Activated T-helper 2 cell treated with anti-CD3 and anti-CD28 coated beads, Interferon-gamma antibody, Interleukin-2, Interleukin-4, amounts not matched to agents 10 μg/mL and 5 μg/mL and 100 μg/mL, durations not matched to agents 14 hours and 24 hours and 36 hours (primary cell): ENCODE measurements at places on chromosomes 13 and 19. TPM values are rescaled to one million over a fixed set of nuclear protein-coding genes. Genes with fewer than 3 reads are reported as not detected.

DNA sequence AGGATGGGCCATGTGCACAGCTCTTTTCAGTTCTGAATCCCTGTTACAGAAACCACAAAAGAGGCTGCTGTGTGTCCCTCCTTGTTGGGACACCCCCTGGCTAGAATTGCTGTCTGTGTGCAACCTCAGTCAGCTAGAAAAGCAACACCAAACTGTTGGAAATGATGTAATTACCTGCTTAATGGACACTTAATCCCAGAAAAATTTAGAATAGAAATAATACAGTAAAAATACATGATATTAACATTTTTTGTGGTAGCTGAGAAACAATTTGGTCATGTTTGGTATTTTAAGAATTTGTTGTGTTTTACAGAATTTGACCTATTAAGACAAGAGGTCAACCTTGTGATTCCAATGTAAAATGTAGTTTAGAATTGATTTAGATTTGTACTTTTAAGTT is 46.8 kb downstream of the FAM124A start:
- no peak for DNase-seq

DNA sequence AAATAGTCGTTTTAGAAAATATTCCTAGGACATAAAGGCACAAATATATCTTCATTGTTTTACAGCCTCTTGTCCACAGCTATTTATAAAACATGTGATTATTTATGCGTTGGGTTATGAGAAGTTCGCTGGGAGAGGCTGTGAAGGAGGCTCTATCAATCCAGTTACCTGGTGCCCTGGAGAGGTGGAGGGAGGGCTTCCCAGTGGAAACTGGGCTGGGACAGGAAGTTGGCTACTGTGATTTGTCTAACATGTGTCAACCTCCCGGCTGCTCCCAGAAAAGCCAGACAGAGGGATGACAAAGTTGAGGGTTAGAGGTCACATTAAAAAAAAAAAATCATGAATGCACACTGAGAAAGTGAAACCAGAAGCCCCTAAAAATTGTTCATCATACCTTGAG is 346.5 kb downstream of the ZNF536 start:
- DNase-seq = no peak

DNA sequence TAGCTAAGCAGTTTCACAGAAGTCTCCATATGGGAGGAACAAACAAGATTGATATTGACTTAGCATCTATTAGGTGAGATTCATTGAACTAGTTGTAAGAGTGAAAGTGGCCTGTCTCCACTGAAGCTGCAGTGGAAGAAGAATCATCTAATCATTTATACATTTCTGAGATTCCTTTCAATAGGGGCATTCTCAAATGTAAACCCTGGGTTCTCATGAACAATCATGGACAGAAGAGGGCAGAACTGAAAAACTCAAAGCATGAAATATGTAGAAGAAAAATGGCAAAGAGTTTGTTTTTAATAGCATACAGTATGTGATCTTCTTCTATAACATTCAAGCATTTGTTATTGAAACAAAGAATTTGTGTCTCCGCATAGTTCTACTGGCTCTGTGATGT is 17.6 kb upstream of the POSTN start:
- no peak for DNase-seq

GRCh38 chr13:42272115-42272803 is at the start of gene AKAP11:
AKAP11 (plus strand) TSS chr13:42272152; CDS start chr13:42286349, 14,197 bp downstream.
- DNase-seq = peak; percentile 50

GRCh38 chr19:50300814-50301606 is 28.2 kb downstream of the KCNC3 start:
- no peak for DNase-seq

- no peak for DNase-seq
Observed at GRCh38 chr13:91145571-91146205, 201.8 kb upstream of the MIR17HG start.

- DNase-seq = no peak
Observed at GRCh38 chr19:28577233-28577632, 635.7 kb downstream of the UQCRFS1 start.

DNA sequence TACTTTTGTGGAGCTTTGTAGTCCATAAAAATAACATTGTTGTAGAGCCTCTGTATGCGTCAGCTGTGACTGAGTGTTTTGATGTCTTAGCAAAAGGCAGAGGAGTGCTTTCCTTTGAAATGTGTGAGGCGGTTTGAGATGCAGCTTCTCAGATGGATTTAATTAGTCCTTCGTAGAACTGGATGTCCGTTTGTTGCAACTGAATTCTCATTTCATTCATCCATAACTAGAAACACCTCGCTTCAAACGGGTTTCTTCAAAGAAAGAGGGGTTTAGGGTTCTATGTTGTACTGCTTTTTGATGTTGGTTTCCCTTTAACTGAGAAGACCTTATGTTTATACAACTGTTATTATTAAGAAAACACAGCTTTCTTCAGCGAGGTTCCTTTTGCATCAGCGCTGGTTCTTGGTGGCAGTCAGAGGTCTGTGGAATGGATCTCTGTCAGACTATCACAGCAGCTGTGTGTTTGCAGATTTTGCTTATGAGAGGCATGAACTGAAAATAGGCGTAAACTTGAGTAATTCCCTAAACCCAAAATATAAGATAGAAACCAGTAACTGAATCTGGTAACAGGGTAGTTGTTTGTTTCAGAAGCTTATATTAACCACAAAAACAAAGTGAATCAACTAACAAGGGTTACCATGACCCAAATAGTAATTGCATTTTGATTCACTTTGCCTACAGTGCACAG is 194.4 kb downstream of the GGACT start:
- peak; percentile 18 for DNase-seq

DNA sequence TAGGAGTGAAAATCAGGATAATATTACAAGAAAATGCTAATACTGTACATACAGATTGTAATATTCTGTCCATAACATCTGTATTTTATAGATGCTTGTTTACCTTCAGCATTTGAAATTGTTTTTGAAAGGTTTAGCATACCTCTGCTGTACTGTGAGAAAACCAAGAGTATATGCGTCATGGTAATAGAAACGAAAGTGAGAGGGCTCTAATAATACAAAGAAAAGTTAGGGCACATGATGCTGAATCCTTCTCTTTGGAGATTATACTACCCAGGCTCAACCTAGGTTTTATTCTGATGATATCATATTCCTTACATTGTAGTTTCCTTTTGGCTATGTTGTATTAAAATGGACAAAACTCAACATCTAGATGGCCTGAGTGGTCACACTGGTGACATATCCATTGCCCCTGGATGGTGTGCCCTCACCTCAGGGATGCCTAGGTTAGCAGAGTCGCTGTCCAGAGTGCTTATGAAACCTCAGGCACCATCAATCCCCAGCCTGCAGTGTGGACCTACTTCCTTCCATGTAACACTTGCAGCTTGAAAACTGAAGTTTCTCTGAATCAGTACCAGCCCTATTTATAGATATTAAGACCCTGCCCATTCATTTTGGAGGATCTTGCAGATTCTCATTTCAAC is 253.7 kb downstream of the KCTD12 start:
- no peak for DNase-seq

DNA sequence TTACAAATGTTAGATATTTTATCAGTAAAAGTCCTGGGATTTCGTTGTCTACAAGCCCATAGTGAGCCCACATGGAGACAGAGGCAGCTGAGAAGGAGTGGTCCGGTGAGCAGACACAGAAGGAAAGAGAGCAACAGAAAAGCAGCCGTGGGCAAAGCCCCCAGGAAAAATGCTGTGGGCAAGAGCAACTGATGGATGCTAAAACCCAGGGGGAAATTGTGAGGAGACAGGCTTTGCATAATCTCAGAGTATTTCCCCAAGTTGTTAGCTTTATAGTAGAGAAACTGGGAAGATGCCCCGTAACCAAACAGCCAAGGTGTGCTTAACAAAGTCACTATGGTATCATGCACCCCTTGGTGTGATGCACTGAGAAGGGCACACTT is 35.1 kb downstream of the GJA3 start:
- DNase-seq = no peak

GRCh38 chr19:40519352-40520322 is 52.8 kb downstream of the SPTBN4 start:
- no peak for DNase-seq

DNA sequence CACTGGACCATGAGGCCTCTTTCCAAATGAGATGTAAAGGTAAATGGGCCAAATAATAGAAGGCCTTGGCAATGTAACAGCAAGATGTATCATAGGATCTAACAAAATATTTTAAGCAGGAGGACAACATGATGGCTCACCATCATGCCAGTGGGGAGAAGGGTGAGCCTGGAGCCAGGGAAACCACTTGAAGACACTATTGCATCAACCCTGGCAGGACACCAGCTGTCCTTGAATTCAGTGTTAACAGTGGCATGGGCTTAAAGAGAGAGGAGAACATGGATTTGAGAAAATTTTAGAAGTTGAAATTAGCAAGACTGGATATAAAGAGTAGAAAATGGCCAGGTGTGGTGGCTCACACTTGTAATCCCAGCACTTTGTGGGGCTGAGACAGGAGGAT is 6.7 kb upstream of the RCBTB2 start:
- no peak for DNase-seq

- no peak for DNase-seq
Observed at GRCh38 chr13:33287142-33287882, 1.8 kb upstream of the STARD13 start.

DNA sequence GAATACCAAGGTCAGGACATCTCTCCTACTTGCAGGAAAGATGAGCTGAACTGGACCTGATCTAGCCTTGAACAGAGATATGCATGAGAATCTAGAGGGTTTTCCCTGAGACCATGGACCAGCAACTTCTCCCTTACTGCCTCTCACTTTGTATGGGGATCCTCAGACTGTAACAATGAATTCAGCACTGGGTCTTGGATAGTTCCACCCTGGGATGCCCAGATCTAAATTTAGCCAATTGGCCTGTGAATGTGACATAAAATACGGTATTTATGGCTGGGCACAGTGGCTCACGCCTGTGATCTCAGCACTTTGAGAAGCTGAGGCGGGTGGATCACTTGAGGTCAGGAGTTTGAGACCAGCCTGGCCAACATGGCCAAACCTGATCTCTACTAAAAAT is 15.3 kb upstream of the LILRA2 start:
- DNase-seq = no peak

DNA sequence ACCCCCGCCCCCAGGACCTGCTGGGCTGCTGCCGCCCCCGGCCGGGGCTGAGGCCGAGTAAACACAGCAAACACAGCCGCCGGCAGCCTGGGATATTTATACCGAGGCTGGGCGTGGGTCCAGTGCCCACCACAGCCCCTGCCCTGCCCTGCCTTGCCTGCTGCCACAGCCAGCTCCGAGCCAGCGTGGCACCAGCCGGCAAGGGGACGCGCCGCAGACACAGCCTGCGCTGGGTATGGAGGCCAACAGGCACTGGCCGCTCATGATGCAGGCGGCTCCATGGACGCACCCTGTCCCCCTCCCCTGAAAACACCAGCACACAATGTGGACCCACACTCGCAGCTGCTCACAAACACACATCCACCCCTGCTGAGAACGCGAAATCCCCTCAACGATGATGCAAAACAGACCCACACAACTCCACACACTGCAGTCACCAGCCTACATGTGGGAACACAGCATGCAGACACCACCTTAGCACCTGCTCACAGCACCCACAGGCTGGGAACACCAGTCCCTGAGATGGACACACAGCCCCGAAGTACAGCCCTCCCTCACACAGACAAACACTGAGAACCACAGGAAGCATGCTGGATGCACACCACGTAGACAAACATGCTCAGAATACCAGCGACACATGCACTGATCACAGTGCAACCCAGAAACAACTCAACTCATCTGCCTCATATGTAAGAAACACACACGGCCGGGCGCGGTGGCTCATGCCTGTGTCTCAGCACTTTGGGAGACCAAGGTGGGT is 16.2 kb downstream of the CCDC97 start:
- DNase-seq = no peak

GRCh38 chr19:11046605-11047354 is 42.5 kb upstream of the LDLR start:
- DNase-seq = no peak

DNA sequence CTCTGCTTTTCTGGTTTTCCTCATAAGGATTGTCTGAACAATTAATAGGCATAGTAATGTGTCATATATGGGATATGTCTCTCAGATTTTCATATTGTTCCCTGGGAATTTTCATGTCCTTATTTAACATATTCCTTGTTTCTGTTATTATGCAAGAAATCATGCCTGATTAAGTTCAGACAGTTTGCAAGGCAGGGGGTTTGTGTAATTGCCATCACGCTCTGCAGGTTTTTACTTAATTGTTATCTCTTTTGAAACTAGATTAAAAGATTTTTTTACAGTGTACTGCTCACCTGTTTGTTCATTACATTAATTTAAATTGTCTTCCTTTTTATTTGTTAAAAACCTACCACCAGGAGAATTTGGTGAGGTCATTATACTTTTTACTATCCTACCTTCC is 1253.2 kb upstream of the PRR20A start:
- no peak for DNase-seq

- no peak for DNase-seq
Observed at GRCh38 chr13:63351533-63351932, 1935.9 kb upstream of the PCDH20 start.

ZNF575 gene
- total RNA-seq = 1.7 and 2.1 TPM in 2 replicates

SHC2 gene
- total RNA-seq = not detected in 2 replicates

MEIS3 gene
- total RNA-seq = 0.16 TPM in 1 of 2 replicates, not detected in the other

RNF113B gene
- not detected in 2 replicates for total RNA-seq

AKAP11 gene
- total RNA-seq = 34.9 and 35.0 TPM in 2 replicates

ZNF446 gene
- total RNA-seq = 6.6 and 6.9 TPM in 2 replicates

KLK15 gene
- not detected in 2 replicates for total RNA-seq

FGF14 gene
- not detected in 2 replicates for total RNA-seq

PNMA8B gene
- total RNA-seq = not detected in 2 replicates

ZNF546 gene
- total RNA-seq = 4.6 and 5.2 TPM in 2 replicates

LYL1 gene
- 5.5 and 5.6 TPM in 2 replicates for total RNA-seq
